ENCODE measurements at places on chromosomes 6 and 20. TPM values are rescaled to one million over a fixed set of nuclear protein-coding genes. Genes with fewer than 3 reads are reported as not detected.

- DNase-seq, result no peak
Measured at GRCh38 chr20:53905019-53905819, 165.2 kb downstream of the BCAS1 start.

DNA sequence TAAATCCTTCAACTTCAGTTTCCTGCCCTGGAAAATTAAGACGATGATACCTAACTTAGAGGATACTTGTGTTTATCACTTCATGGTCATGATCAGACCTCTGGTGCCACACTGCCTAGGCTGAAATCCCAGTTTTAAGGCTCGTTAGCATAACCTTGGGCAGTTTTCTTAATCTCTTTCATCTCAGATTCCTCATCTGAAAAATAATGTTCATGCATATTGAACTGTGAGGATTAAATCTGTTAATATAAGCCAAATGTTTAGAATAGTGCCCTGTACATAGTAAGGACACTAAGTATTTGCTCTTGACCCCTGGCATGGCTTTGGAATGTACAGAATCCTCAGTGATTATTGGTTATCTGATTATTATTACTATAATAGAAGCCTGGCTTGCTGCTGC, 79.7 kb downstream of the OGFRL1 start:
- no peak for DNase-seq

- no peak for DNase-seq
Measured at GRCh38 chr6:74439123-74439811, 743.3 kb downstream of the CD109 start.

GRCh38 chr6:138012682-138013081, 94.5 kb downstream of the PERP start:
- DNase-seq, result no peak

DNA sequence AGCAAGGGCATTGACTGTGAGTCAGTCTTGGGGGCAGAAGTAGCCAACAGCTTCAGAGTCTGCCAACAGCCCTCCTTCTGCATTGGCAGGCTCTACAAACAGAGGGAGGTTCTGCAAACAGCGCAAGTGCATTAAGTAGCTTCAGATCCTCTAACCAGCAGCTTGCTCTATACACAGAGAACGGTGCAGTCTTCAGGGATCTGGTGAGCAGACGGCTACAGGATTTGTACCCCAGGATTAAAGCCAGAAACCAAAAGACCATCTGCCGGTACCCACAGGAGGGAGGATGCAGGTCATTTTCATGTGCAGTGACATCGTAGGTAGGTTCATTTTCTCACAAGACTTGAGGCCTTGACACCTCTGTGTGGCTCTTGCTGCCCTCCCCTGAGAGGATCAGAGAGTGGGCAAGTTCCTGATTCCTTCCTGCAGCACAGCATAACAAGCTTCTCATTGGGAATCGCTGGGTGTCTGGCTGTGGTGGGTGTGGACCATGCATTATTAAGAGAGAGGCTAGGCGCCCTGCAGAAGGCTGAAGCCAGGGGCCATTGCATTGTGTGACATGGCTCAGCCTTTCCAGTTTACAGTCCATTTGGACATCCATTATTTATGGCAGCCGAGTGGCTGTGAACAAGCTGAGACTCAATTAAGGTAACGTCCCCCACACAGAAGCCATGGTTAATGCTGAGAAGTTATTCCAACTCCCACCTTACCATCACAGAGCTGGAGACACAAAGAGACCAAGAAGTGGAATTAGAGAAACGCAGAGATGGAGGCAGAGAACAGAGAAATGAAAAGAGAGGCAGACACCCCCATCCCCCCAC, 250.0 kb downstream of the LRFN2 start:
- DNase-seq, result no peak

GRCh38 chr6:168025831-168026710, 28.6 kb downstream of the KIF25 start:
- no peak for DNase-seq

- DNase-seq, result no peak
Measured at GRCh38 chr6:30092852-30093543, 17.4 kb upstream of the RNF39 start.

- no peak for DNase-seq
Measured at GRCh38 chr20:61898405-61898804, 167.3 kb downstream of the TAF4 start.

- no peak for DNase-seq
Measured at GRCh38 chr6:142075516-142076101, 57.1 kb upstream of the GJE1 start.

GRCh38 chr20:56451056-56451765, 17.2 kb upstream of the RTF2 start:
- no peak for DNase-seq

GRCh38 chr20:58128635-58129625, 99.5 kb downstream of the ANKRD60 start:
- no peak for DNase-seq

GRCh38 chr6:140130074-140130473, 755.6 kb upstream of the CITED2 start:
- DNase-seq, result no peak

GRCh38 chr6:18629571-18629970, 242.4 kb downstream of the RNF144B start:
- no peak for DNase-seq

The TMEM151B gene
- not detected for total RNA-seq

The LAMA4 gene
- 99.0 TPM for total RNA-seq

The PTCHD4 gene
- not detected for total RNA-seq

The BCAS1 gene
- total RNA-seq, result 58.1 TPM

The CGA gene
- total RNA-seq, result not detected

The TMEM244 gene
- total RNA-seq, result not detected

The BACH2 gene
- 0.18 TPM for total RNA-seq

The COX4I2 gene
- total RNA-seq, result 2.5 TPM

The GJA10 gene
- total RNA-seq, result not detected

The HTR1E gene
- not detected for total RNA-seq

The VIP gene
- total RNA-seq, result 13.2 TPM

All from Peyer's patch (tissue), 4 donors.